NCI-H2107 (cell line): ENCODE measurements at places on chromosomes 2 and 18.

DNA sequence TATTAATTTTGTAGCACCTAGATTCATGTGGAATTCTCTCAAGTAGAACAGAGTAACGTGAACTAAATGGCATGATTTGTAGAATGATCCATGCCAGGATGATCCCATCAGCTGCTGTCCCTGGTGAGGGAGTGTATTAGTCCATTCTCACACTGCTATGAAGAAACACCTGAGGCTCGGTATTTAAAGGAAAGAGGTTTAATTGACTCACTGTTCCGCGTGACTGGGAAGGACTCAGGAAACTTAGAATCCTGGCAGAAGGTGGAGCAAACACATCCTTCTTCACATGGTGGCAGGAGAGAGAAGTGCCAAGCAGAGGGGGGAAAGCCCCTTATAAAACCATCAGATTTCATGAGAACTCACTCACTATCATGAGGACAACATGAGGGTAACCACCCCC lies 312.6 kb downstream of the PTPRM start:
- no peak for DNase-seq

DNA sequence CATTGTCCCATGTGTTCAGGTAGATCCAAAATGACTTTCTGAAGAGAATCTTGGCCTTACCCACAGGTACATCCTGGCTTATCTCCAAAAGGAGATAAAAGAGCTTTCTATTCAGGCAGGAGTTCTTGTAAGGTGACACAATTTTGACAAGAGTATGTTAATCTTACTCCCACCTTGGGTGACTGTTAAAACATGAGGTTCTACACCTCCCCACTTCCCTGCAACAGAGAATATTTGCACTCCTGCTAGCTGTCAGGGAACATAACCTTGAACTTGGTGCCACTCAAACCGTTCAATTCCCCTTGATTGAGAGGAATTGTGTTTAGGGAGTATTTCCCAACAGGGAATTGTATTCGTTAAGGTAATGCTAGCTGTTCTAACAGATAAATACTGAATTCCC lies 372.5 kb upstream of the KLHL29 start:
- no peak for DNase-seq

DNA sequence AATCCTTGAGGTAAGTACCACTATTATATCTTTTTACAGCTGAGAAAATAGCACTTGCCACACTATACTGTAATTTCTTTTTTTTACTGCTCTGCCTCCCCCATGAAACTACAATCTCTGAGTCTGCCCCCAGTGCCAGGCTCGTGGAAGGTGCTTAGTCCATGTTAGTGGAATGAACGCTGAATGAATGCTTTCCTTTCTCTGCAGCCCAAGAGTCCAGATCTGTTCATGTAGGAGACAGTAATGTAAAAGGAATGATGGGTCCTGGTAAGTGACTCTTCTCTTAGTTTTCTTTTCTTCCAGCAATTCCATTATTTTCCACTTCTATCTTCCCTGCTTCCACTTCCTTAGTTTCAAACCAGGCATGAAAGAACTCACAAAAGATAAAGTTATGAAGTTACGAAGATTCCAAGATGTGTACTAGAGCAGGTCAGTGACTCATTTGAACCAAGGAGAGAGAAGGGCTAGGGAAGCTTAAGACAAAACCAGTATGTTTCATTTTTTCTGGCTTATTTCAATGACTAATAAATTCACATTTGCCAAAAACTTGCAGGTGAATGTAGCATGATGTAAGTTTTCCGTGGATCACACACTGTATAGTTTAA lies 46.0 kb downstream of the ARHGEF33 start:
- no peak for DNase-seq

- no peak for DNase-seq
These were observed 30.7 kb upstream of the ANKRD62 start for GRCh38 chr18:12062974-12063373.

DNA sequence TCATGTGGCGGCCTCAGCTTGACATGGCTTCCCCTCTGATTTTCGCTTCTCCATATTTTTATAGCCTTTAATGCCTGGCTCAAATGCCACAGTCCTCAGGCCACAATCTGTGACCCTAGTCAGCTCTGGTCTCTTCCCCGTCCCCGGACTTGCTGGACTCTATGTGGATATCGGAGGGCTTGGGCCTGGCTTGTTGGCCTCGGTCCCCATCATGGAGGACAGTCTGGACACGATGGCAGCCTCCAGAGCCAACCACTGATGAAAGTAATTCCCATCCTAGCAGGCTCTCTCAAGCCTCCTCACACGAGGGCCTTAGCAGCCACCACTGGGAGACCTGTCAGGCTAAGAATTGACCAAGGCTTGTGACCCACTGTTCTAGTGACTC lies 61.6 kb downstream of the LPIN1 start:
- no peak for DNase-seq

DNA sequence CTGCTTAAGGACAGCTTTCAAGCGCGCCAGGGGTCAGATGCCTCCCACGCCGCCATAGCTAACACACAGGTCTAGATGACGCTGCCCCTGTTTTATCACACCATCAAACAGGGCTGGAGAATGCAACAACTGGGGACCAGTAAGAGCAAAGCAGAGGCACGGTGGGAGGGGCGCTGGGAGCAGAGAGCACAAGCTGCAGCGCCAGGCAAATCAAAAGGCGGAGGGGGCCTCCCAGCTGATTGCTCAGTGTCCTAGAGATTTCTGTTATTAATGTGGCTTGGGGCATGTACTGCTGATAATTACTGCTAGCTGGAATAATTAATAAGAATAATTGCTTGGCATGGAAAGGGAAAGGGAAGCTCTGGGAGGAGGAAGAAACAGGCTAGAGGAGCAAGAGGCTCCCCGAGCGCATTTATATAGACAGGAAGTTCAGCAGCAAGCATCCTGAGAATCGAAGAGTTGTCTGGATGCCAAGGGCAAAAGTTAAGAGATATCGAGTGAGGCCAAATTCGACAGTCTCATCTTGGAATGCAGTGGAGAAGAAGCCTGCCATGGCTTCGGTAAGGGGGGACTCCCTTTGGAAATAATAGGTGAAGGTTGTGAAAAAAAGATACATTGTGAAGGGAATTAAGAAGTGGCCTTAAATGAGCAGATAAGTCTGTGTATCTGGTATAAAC lies 104.5 kb upstream of the ZNF521 start:
- DNase-seq = no peak

GRCh38 chr18:808502-808901 lies 3.5 kb downstream of the YES1 start:
- no peak for DNase-seq

GRCh38 chr2:19857806-19858205 lies 44.0 kb downstream of the TTC32 start:
- DNase-seq = no peak

- DNase-seq = no peak
These were observed 295.9 kb upstream of the CRIM1 start for GRCh38 chr2:36059691-36060090.

- DNase-seq = no peak
These were observed 48.4 kb upstream of the STAM2 start for GRCh38 chr2:152223977-152224376.
